Activated T-helper 9 cell treated with anti-CD3 and anti-CD28 coated beads, Interleukin-2, amount 50 U/mL, for 16 hours (primary cell): ENCODE measurements at places on chromosomes 6 and 20.

GRCh38 chr6:31354158-31354863 is 2.7 kb downstream of the HLA-B start:
- no peak for DNase-seq

GRCh38 chr20:58389968-58390658 is 1.1 kb downstream of the VAPB start:
- DNase-seq, result no peak

- no peak for DNase-seq
Measured at GRCh38 chr6:136600818-136601217, 50.6 kb upstream of the MAP7 start.

DNA sequence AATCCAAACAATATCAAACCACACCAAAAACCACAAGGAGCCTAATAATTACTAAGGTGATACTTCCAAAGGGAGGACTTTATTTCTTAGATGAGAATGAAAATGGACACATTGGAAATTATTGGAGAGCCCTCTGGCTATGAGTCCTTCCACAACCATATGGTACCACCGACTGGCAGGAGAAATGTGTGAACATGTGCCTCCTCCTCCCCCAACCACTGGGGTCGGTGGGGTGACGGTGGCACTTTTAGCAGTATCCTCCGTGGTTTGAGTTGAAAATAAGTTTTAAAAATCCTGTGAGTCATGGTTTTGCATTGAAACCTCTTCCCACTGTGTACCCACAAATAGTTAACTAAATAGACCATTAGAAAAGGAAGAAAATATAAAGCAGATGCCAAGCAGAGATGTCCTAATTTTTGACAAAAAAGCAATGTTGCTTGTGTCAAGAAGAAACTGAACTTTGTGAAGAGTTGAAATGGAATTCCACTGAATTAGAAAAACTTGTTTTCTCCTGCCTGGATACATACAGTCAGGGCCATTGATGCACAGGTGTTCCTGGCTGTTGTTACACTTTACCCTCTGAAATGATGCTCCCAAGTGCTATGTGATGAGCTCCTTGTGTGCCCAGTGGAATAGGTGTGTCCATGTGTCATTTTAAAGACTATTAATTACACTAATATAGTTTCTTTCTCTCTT is 3.2 kb downstream of the EDN1 start:
- no peak for DNase-seq

DNA sequence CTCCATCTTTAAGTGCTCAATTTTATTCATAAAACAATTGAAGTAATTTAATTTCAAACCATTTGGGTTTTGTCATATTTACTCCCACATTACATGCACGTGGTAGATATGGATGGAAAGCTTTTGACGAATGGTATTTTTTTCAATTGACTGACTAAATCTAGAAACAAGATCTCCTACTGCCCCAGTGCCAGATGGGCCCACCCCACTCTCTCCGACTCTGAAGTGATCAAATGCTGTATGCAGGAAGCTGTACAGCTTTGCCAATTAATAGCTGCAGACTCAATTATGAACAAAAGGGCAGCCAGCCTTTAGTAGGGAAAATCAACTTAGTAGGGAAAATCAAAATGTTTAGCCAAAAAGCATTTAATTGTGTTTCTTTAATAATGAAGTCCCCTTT is 46.2 kb downstream of the PACRG start:
- no peak for DNase-seq
